Activated T-cell treated with anti-CD3 and anti-CD28 coated beads for 1 hour (primary cell): ENCODE measurements at places on chromosomes 11 and 22.

DNA sequence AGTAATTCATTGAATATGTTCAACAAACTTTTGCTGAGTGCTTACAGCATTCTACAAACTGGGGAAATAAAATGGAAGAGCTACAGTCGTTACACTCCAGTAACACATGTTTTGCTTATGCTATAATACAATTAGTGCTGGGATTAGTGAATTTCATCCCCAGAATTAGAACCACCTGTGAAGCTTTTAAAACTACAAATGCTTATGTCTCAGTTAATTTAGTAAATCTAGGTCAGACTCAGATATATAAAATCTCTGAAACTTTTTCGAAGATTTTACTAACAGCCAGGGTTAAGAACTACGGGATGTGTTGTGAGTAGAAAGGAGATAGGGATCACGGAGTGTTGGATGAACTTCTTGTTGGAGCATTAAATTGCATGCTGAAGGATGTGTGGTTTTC is 33.7 kb upstream of the EED start:
- DNase-seq = no peak

DNA sequence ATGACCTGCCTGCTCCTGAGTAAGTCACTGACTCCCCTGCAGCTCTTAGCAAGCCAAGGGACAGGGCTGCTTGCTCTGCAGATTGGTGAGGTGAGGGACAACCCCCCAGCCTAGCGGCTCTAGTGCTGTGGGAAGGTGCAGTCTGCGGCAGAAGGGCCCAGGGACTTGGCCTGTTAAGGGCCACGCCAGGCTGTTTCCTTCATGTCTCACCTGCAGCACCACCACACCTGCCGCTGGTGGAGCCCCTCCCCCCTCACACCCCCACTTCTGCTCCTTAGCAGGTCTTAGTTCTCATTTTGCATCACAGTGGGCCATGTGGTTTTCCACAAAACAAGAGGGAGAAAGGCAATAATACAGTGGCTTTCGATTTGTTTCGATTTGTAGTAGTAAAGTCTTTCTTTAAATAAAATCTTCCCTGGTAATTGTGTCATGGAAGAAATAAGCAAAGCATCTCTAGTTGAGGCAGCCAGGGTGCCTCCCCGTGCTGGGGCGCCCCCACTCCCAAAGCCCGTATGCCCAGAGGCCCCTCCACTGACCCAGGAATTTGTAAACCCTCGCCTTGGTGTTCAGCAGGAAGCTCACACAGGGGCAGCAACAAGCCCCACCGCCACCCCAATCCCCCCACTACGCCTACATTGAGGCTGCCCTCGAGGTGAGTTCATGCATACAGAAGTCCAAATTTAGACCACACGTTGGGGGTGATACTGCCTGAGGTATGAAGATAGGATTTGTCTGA is 86.5 kb upstream of the CLDN5 start:
- DNase-seq = no peak

- DNase-seq = peak; percentile 7
Measured at GRCh38 chr22:42780070-42780540, 59.4 kb upstream of the A4GALT start.

DNA sequence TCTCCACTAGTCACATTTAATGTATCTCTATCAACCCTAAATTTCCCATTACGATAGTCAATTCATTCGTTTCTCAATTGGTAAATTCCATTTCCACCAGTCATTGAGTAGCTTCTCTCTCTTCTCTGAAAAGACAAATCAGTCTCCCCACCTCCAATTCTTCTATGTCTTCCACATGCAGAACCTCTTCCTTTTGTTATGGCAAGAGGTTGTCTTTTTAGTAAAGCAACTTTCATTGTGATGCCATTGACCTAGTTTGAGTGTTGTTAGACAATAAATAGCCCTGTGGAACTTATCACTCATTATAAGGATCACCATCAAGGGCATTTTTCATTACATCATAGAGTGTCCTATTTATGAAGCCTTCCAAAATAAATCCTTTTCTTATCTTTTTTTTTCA is 340.9 kb downstream of the LRRC4C start:
- DNase-seq = no peak

DNA sequence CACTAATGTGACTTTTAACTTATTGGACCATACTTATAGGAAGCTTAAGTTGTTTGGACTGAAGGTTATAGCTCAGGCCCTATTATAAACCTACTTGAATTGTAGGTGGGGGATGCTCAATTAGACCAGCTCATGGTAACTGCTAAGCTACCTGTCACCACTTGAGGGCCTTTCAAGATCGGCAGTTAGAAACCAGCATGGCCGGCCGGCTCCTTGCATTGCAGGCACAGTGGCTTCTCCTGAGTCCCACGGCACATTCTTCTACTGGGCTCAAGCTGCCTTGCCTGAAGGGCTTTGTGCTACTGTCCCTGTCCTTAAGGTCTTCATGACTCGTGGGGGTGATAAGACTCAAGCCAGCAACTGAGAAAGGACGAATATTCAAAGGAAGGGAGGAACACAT is 70.8 kb downstream of the TBC1D22A start:
- DNase-seq = no peak

DNA sequence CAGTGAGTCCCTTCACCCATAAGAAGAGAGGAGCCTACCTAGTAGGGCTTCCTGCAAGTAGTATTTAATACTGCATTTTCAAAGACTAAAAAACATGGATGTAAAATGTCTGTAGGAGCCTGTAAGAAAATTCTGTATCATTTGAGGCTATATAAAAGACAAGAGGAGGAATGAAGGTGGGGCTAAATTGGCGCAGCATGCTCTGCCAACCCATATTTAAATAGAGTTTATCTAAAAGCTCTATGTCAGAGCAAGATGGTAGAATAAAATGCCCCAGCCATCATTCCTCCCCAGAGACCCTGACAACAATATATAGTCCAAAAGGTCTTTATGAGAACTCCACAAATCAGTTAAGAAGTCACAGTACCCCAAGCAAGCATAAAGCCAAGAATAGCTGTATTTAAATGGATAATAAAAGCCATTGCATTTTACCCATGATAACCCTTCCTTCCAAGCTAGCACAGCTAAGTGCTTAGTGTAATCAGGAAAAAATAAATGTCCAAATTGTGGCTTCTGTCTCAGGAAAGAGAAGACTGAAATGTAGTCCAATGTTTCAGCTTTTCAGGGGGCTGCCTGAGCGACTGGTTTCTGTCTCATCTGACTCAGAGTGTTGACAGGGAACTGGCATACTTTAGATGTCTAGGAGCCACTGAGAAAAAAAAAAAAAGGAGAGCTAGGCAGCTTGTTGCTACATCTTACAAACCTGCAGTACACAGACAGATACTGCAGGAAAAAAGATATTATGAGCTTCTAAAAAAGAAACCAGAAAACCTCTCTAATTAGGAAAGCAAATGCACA is 258.6 kb downstream of the METTL15 start:
- no peak for DNase-seq

- DNase-seq = no peak
Measured at GRCh38 chr22:36608987-36609386, 80.0 kb upstream of the EIF3D start.

DNA sequence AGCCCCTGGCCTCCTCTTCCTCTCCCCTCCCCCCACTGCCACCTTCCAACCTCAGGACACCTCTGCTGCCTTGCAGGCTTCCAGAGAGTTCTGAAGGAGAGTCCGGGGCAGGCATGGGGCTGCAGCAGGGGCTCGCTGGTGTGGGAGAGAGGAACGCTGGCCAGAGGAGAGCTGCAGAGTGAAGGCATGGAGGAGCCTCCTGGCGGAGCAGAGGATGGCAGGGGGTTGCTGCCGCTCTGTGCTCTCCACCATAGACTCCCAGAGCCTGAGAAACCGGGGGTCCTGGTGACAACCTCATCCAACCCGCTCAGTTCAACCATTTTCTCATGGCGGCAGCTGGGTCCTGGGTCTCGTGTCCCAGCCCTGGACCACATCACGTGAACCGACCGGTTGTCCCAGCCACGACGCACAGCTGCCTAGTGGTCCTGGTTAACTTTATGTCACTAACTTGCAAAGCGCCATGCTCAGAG is 17.5 kb downstream of the MRGPRG start:
- DNase-seq = no peak

GRCh38 chr11:36622431-36623136 is 24.5 kb upstream of the RAG2 start:
- no peak for DNase-seq

DNA sequence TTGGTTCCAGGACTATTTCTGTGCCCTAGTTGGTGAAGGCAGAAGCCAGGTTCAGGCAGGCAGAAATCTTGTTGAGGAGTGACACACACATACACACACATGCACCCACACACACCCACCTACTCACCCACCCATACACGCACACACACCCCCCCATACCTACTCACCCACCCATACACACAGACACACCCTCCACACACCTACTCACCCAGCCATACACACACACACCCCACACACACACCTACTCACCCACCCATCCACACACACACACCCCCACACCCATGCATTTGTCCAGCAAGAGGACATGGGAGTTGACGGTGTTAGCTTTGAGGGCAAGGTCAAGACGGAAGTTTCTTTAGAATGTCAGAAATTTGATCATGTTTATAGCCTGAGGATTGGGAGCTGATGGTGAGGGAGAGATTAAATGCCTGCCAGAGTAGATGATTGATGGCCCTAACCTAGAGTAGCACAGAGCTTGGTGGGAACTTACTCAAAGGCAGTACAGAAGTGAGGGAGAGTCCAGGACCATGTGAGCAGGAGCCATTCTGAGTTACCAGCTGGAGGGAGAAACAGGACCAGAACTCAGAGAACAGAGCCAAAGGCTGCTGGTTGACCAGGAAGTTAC is 68.9 kb downstream of the CYB5R2 start:
- DNase-seq = no peak

DNA sequence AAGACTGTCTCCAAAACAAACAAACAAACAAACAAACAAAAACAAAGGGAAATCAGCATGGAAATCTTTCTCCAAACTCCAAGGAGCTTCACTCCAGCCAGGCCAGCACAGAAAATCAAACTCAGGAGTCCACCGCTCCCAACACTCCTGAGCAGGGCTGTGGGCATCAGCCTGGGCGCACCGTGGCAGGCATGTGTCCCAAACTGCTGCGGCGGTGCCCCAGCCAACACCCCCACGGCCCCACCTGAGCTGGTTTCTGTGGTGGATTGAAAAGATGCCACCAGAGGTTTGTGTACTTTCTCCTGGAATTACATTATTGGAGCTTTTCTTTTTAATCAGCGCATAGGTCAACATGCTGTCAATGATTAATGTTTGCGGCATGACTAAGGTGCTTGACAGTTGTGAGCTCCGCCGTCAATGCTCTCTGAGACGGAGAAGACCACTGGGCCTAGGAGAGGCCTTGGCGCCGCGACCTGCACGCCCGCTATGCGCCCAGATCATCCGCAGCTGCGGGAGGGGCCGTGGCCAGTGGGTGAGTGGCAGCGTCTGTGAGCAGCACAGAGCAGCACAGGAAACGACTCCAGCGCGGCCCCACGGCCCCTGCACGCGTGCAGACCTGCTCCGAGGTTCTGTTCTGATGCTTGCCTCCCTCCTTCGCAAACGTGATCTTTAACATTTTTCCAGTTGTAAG is 18.1 kb downstream of the DRD4 start:
- DNase-seq = no peak

DNA sequence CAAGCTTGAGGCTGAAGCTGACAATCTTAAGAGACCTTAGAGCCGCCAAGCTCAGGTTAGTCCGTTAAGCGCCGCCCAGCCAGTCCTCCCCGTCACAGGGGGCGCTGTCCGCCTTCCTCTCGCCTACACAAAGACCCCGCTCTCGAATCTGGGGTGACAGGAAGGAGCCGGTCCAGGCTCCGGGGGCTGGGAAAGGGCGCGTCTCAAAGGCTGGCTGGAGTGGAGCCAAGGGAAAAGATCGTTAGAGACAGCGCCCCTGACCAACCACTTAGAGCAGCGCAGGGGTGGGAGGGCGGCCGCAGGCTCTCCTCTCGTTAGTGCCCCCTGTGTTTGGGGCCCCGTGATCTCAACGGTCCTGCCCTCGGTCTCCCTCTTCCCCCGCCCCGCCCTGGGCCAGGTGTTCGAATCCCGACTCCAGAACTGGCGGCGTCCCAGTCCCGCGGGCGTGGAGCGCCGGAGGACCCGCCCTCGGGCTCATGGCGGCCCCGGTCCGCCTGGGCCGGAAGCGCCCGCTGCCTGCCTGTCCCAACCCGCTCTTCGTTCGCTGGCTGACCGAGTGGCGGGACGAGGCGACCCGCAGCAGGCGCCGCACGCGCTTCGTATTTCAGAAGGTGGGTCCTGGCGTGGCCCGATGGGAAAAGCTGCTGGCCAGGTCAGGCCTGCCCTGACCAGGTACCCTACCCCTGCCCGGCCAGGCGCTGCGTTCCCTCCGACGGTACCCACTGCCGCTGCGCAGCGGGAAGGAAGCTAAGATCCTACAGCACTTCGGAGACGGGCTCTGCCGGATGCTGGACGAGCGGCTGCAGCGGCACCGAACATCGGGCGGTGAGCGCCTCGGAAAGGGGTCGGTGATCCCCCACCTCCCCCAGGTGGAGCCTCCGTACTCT is at the start of gene MUS81:
MUS81 (plus strand) TSS at position 156 of the 887 bp plus-strand sequence; CDS start at position 477, 321 bp downstream.
- DNase-seq = peak; percentile 97

GRCh38 chr11:119706029-119706428 is 23.0 kb downstream of the NECTIN1 start:
- DNase-seq = no peak

DNA sequence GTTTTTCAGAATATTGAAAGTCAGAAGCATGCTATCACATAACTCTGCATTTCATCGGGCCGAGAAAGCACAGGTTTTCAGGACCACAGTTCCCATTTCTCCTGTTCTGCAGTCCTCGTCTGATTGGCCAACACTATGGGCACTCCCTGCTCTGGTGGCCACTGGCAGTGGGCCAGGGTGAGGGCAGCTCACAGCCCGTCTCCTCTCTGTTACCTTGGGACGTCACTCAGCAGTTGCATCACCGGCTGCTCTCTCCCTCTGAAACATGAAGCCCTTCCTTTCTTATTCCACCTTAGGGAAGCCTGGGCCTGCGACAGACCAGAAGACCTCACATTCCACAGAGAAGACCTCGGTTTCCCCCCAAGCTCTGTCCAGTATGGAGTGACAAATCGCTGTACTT is 11.4 kb upstream of the MICAL3 start:
- no peak for DNase-seq

- DNase-seq = no peak
Measured at GRCh38 chr11:114664641-114665040, 13.7 kb upstream of the NXPE2 start.
